Kidney tubule cell (primary cell): ENCODE measurements at places on chromosomes 4 and X.

DNA sequence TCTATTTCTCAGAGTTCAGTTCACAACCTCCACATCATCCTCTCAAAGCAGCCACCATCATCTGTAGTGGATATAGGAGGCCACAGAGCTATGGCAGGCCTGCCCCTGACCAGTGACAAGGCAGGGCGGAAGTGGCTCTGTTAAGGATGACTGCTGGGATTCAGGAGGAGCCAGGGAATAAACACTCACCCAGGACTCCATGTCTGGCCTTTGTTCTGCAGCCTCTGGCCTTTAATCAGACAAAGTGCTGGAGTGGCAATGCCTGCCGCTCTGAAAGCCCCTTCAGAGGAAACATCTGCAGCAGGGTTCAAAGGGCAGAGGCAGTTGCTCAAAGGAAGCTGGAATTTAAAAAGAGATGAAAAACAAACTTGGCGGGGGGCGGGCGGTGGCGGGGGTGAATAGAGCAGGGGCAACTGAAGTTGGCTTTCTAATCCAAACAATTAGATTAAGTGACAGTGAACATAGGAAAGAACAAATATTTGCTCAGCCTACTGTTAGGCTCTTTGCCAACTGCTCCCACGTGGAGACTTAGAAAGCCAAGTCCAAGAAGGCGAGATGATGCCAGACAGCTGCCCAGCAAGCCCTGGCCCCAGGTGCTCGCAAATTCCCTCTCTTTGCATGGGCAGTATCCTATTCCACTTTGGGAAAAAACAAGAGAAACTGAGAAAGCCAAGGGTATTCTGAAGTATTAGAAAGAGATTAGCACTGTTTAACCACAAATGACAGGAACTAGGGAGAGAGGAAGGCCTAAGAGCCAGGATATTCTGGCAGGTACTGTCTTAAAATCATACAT, 5.5 kb downstream of the MPP1 start:
- no peak for DNase-seq

DNA sequence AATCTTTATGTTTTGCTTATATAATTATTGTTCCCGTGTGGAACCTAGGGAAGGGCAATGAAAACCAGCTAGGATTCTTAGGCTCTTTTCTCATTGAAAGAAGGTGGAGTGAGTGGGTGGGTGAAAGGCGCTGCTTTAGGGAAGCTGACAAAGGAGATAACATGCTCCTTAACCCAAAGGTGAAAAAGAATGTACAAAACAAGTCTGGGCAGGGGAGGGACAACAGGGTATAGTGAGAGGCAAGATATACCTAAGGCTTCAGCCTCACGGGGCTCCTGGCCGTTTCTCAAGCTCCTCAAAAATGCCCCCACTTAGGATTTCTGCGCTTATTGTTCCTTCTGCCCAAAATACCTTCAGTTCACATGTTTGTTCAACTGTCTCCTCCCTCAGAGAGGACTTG, 1.8 kb downstream of the SH2D1A start:
- DNase-seq: no peak

GRCh38 chr4:107721436-107722100, 1.5 kb upstream of the PAPSS1 start:
- DNase-seq: no peak

DNA sequence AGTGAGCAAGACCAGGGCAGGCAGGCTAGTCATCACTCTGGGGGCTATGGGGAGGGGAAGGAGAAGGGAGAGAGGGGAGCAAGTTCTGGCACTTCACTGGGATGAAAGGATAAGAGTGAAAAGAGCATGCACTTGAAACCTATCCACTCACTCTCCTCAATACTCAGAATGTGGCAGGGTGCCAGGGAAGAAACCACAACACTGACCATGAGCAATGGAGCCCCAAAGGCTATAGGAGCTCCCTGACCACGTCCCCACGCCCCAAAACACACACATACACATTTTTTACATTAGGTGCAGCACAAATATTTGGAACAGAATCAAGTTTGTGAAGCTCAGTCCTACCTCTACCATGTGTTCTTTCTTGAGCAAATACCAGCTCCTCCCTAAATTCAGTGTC, 132.2 kb downstream of the IDS start:
- DNase-seq: peak; percentile 13

DNA sequence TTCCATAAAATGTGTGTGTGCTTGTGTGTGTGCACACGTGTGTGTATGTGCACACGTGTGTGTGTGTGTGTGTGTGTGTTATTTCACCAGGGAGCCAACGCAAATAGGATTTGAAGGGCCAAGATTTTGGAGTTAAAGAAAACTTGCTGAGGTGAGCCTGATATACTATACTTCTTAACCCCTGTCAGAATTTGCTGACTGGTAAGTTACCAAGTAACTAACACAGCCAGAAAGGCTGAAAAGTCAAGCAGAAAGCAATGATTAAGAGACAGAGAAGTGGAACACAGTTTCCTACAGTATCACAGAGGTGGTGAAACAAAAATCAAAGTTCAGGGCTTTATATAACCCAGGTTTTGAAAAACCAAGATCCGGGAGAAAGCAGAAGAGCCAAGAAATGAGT, 47.6 kb downstream of the GABRA3 start:
- no peak for DNase-seq

DNA sequence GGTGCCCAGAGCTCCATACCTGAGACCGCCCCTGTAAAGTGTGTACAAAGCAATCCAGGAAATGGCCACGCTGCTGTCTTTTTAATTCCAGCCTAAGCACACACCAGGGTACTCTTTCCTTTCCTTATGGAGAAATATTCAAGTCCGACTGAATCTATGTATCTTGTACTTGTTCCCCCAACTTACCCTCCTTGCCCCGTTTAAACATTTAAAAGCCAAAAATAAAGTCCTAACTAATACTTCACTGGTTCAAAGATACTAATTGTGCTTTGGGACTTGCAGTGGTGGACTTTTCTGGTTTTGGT, 731 bp upstream of the AMMECR1 start:
- no peak for DNase-seq

DNA sequence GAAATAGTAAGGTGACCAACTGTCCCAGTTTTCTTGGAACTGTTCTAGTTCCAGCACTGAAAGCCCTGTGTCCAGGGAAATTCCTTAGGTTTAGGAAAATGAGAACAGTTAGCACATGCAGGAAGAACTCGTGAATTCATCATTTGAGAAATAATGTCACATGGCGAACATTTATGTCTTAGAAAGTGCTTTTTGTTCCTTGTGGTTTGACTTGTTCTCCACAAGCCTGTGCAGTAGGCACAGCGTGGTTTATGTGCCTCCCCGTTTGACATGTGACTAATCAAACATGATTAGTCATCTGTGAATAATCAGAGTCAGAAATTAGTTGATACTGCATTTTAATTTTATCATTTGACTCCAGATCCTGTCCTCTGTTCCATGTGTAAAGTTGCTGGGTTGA, 556.0 kb upstream of the CPEB2 start:
- DNase-seq: peak; percentile 35
